ENCODE measurements at places on chromosomes 5 and 9.

DNA sequence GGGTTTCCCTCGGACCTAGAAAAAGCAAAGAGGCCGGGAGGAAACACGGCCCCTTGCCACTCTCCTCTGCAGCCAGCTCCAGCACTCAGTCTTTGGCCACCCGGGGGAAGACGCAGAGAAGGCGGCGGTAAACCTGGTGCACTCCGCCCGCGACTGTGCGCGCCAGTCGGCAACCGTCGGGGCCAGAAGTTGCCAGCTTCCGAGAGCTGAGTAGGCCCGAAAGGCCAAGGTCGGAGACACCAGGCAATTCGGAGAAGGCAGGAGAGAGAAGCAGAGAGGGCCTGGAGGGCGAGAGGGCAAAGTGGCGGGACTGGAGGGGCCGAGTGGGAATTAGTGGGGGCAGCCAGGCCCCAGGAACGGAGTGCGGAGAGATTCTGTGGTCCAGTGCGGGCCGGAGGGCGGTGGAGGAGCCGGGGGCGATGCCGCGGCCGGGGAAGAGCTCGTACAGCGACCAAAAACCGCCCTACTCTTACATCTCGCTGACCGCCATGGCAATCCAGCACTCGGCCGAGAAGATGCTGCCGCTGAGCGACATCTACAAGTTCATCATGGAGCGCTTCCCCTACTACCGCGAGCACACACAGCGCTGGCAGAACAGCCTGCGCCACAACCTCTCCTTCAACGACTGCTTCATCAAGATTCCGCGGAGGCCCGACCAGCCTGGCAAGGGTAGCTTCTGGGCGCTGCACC is at the start of gene FOXB2:
Gene FOXB2, plus strand, starts transcription at position 420 of the 690 bp plus-strand sequence. Its CDS starts 0 bp downstream, at position 420.
- no peak for DNase-seq

DNA sequence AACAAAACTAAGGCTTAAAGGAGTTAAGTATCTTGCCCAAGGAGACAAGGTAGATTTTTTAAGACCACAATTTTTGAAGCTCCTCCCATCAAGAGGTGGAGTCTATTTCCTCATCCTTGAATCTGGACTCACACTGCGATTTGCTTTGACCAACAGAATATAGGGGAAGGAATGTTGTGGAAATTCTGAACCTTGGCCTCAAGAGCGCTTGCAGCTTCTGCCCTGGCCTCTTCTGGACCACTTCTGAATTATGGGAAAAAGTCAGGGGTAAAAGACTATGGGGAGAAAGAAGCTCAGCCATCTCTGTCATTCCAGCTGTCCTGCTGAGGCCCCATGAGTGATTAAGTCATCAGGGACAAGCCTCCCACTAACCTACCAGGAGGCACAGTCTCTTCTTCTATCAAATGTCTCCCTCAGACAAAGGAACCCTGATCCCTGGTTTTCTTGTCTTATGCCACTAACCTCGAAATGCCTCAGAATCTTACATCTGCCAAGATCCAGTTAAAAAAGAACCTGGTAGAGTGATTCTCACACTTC is 25.9 kb downstream of the MAPKAP1 start:
- DNase-seq = no peak

- DNase-seq = no peak
Observed at GRCh38 chr9:83280268-83280667, 217.3 kb upstream of the RASEF start.

- no peak for DNase-seq
Observed at GRCh38 chr9:24382566-24382965, 163.1 kb downstream of the IZUMO3 start.
